SK-N-SH (cell line): ENCODE measurements at places on chromosomes 4 and X.

- H3K27me3 ChIP-seq, result peaks cover 12% of the 10 kb centered on the region; the same call in 1 of the 2 replicates
- H3K27ac ChIP-seq, result no peak overlapping the region
Measured at GRCh38 chrX:37331546-37331945, 17.6 kb upstream of the PRRG1 start.

DNA sequence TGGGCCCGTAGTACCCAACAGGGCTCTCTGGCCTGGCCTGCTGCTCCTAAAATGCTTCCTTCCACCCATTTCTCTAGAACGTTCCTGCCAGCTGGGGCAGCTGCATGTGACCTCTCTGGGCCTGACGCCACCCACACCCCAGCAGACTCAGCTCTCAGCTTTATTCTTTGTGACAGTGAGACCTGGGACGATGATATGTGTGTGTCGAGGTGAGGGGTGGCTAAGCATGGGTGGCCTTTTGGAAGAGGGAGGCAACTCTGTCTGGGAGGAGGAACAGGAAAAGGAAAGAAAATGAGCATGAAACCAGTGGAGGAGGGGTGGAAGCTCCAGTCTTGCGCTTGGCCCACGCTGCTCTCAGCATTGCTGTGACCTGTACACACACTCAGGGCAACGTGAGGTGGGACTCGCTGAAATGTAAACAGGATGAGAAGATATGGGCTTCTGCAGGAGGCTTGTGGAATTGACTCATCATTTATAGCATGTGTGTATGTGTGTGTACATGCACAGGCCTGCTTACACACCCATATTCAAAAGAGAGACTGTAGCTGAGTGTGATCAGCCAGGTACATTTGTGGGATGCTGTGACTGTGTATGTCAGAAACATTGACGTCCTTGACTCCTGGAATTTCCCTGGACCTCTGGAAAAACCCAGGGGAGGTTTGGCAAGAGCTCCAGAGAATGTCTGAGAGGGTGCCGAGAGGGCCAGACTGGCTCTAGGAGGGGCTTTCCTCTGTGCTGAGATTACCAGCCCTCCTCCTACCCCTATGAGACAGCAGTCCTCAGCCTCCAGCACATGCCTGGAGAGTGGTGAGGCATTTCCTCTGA, 137.9 kb downstream of the PJA1 start:
- no peaks in the 10 kb centered on the region for H3K36me3 ChIP-seq
- peaks cover 5% of the 10 kb centered on the region; the same call in 1 of the 2 replicates for H3K4me1 ChIP-seq
- DNase-seq, result no peak
- no peaks in the 10 kb centered on the region; the same call in 1 of the 2 replicates for H3K27me3 ChIP-seq

- H3K27ac ChIP-seq, result no peak overlapping the region
- no peak for DNase-seq
- no peaks in the 10 kb centered on the region for H3K36me3 ChIP-seq
- peaks cover 4% of the 10 kb centered on the region; the same call in 1 of the 2 replicates for H3K4me1 ChIP-seq
- no peak overlapping the region for H3K4me3 ChIP-seq
Measured at GRCh38 chr4:155819066-155819465, 47.0 kb downstream of the ASIC5 start.

DNA sequence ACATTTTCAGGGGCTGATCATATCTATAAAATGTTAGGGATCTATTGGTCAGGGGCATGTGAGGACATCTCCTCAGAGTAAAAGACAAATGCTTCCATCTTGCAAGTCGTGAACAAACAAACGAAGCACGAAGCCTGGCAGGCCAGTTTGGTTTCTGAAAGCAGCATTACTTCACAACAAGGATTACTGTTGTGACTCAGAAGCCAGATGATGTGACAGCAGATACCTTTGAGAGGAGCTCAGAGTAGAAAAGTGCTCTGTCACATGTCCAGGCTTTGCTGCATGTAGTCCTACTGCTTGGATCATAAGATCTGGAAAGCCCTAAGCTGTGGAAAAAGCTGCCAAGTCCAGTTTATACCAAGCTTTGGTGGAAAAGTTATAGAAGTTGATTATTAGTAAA, 1827.2 kb downstream of the ARAP2 start:
- no peak overlapping the region for H3K27ac ChIP-seq
- H3K4me3 ChIP-seq, result no peak overlapping the region
- no peak for DNase-seq
- H3K27me3 ChIP-seq, result no peaks in the 10 kb centered on the region
- H3K36me3 ChIP-seq, result no peaks in the 10 kb centered on the region

DNA sequence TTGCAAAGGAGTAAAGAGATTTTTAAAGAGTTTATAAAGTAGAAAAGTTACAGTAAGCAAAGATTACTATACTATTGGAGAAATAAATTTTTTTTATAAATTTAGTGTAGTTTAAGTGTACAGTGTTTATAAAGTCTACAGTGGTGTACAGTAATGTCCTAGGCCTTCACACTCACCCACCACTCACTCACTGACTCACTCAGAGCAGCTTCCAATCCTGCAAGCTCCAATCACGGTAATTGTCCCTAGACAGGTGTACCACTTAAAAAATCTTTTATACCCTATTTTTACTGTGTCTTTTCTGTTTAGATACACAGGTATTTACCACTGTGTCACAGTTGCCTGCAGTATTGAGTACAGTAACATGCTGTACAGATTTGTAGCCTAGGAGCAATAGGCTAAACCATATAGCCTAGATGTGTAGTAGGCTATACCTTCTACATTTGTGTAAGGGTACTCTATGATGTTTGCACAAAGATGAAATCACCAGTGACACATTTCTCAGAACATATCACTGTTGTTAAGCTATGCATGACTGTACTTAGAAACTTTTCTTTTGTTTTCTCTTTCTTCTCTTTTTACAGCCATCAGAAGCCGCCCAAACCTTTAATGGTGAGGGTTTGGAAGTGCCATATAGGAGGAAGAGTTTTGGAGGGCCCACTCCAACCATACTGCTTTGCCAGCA, 11.8 kb upstream of the SH3RF1 start:
- no peaks in the 10 kb centered on the region for H3K27me3 ChIP-seq
- H3K36me3 ChIP-seq, result no peaks in the 10 kb centered on the region
- peak overlapping the region; percentile 90 for H3K27ac ChIP-seq
- 0 out of 2 replicates have a peak overlapping the region, but pooled peaks have one; percentile 1 for H3K4me3 ChIP-seq

DNA sequence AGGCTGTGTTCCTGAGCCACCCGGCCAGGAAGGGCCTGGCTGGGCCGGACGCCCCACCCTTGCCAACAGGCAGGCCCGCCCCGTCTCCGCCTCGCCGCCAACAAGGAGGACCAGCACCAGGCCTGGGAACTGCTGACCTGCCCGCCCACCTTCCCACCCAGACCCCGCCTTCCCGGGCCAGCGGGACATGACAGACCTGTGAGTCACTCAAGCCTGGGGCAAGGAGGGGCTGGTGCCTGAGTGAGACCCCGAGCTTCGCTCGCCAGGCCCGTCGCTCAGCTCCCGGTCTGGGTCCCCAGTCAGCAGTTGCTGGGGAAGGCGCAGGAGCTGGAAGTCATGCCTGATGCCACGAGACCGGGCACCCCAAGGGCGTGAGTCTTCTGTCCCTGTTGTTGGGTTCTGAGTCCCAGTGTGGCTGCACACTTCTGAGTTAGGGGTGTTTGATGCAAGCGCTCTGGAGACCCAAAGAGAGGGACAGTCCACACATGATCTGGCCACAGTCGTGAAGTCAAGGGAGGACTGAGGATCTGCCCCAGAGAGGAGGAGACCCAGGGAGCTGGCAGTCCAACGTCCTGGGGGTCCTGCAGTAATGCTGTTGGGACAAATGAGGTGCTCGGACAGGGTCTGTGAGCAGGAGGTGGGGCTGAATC, at the start of gene DNASE1L1:
Gene DNASE1L1 (minus strand): TSS at position 33 of the 650 bp plus-strand sequence. CDS start 3,686 bp downstream, outside the sequence.
- H3K4me1 ChIP-seq, result 0 out of 2 replicates have a peak, but pooled peaks cover 4% of the 10 kb centered on the region
- no peak within 1 kb of the TSS; the same call in 1 of the 2 replicates for H3K27ac ChIP-seq
- H3K27me3 ChIP-seq, result no peaks in the 10 kb centered on the region; the same call in 1 of the 2 replicates
- no peak for DNase-seq
- H3K36me3 ChIP-seq, result no peaks in the 10 kb centered on the region
- peak within 1 kb of the TSS; percentile 60 for H3K4me3 ChIP-seq

- H3K4me1 ChIP-seq, result no peaks in the 10 kb centered on the region
- peaks cover 31% of the 10 kb centered on the region for H3K27me3 ChIP-seq
- H3K27ac ChIP-seq, result no peak overlapping the region
- no peaks in the 10 kb centered on the region for H3K36me3 ChIP-seq
Measured at GRCh38 chr4:24675721-24676389, 91.5 kb upstream of the DHX15 start.

- no peak overlapping the region for H3K4me3 ChIP-seq
- H3K36me3 ChIP-seq, result no peaks in the 10 kb centered on the region
- H3K27me3 ChIP-seq, result no peaks in the 10 kb centered on the region
Measured at GRCh38 chrX:6024204-6024603, 204.5 kb downstream of the NLGN4X start.

GRCh38 chr4:17512973-17513665, 1.2 kb upstream of the QDPR start:
- H3K36me3 ChIP-seq, result no peaks in the 10 kb centered on the region; the same call in 1 of the 2 replicates
- peaks cover 4% of the 10 kb centered on the region; the same call in 1 of the 2 replicates for H3K4me1 ChIP-seq
- no peak for DNase-seq
- no peak overlapping the region for H3K4me3 ChIP-seq
- H3K27me3 ChIP-seq, result peaks cover 7% of the 10 kb centered on the region; the same call in 1 of the 2 replicates

DNA sequence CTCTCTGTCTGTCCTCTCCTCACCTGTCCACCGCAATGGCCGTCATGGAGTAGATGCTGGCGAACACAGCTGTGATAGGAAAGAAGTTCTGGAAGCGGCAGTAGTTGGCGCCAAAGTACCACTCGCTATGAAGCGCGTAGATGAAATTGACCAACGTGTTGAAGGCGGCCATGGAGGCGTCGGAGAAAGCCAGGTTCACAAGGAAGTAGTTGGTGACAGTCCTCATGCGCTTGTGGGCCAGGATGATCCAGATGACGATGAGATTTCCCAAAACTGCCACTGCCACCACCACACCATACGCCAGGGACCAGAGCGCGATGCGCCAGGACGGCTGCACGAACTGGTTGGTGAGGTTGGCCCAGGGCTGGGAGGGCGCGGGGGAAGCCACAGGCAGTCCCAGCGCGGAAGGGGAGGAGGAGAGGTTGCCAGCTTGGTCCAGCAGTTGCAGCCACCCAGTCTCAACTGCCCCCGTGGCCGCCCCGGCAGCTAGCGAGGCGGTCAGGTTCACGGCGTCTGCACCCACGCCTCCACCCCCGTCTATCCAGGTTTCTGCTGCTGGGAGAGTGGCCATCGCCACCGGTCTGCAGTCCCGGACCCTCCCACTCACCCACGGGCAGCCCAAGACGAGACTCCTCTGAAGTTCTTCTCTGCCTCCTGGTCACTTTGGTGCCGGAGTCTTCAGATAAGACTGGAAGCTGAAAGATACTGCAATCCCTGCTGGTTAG, 518 bp downstream of the TACR3 start:
- DNase-seq, result peak; percentile 20
- H3K27ac ChIP-seq, result no peak overlapping the region
- H3K27me3 ChIP-seq, result no peaks in the 10 kb centered on the region; the same call in 1 of the 2 replicates
- H3K4me1 ChIP-seq, result no peaks in the 10 kb centered on the region
- no peaks in the 10 kb centered on the region for H3K36me3 ChIP-seq

- no peak overlapping the region for H3K4me3 ChIP-seq
- peaks cover 12% of the 10 kb centered on the region for H3K4me1 ChIP-seq
- peaks cover 11% of the 10 kb centered on the region for H3K36me3 ChIP-seq
Measured at GRCh38 chr4:145828802-145829485, 109.7 kb downstream of the ZNF827 start.

DNA sequence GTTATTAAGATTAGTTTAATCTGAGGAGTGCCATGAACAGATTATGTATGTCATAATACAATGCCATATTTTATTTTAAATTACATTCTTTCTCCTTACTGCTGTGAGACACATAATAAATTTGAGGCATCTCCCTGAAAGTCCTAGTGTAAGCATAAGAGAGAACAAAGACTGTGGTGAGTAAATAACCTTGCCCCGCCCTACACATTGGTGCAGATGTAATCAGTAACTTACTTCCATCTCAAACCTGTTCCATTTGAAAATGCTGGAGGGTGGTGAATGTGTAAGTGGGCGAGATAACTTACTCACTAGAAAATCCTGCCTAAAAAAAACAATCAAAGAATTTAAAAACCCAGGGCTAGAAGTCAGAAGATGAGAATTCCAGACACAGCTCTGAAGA, 338.1 kb upstream of the SLIT2 start:
- H3K4me3 ChIP-seq, result no peak overlapping the region
- no peak overlapping the region for H3K27ac ChIP-seq
- no peaks in the 10 kb centered on the region for H3K36me3 ChIP-seq
- H3K27me3 ChIP-seq, result no peaks in the 10 kb centered on the region

DNA sequence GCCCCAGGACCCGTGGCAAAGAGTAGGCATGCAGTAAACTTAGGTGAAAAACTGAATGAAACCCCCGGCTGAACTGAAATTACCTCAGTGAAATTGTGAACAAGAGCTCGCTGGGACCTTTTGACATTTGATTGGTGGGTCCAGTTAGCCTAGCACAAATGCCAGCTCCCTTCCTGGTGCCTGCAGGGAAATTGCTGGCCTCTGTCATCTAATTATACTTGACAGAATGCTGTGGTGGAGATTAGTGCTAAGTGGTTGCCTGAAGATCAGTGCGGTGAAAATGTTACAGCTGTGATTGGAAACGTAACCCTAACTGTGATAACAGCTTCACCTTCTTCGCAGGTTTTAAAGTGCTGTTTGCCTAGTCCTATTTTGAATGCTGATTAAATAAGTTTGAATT, 43.0 kb downstream of the ADD1 start:
- H3K27ac ChIP-seq, result peak overlapping the region; percentile 83
- no peak overlapping the region for H3K4me3 ChIP-seq
- DNase-seq, result peak; percentile 80
- H3K4me1 ChIP-seq, result no peaks in the 10 kb centered on the region
- H3K27me3 ChIP-seq, result no peaks in the 10 kb centered on the region
- H3K36me3 ChIP-seq, result peaks cover 27% of the 10 kb centered on the region

- H3K27ac ChIP-seq, result no peak overlapping the region
- no peak overlapping the region for H3K4me3 ChIP-seq
- no peak for DNase-seq
- H3K36me3 ChIP-seq, result no peaks in the 10 kb centered on the region
- H3K27me3 ChIP-seq, result no peaks in the 10 kb centered on the region
Measured at GRCh38 chrX:4588056-4588455, 874.6 kb upstream of the PRKX start.

DNA sequence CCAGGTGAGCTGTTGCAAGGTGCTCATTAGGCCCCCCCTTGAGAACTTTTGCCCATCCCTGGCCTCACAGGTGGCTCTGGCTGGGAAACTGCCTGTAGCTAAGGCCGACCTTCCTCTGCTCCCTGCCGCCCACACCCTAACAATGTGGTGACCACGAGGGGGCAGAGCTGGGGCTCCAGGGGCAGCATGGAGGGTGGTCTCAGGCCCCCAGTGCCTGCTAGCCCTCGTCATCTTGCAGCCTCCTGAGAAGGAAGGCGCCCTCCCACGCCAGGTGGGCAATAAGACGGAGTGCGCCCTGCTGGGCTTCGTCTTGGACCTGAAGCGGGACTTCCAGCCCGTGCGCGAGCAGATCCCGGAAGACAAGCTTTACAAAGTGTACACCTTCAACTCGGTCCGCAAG, 32.4 kb downstream of the ATP2B3 start:
- no peaks in the 10 kb centered on the region for H3K36me3 ChIP-seq
- H3K4me1 ChIP-seq, result no peaks in the 10 kb centered on the region
- H3K4me3 ChIP-seq, result no peak overlapping the region
- no peak overlapping the region for H3K27ac ChIP-seq
